SK-MEL-5 (cell line): ENCODE measurements at places on chromosomes 4 and X.

DNA sequence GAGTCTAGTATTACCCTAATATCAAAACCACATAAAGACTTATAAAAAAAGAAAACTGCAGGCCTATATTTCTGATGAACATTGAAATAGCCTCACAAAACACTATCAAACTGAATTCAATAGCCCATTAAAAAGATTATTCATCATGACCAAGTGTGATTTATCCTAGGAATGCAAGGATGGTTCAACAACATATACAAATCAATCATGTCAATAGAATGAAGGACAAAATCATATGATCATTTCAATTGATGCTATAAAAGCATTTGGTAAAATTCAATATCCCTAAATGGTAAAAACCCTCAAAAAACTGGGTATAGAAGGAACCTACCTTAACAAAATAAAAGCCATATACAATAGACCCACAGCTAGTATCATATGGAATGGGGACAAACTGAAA lies 797.9 kb upstream of the INTU start:
- no peak for DNase-seq

DNA sequence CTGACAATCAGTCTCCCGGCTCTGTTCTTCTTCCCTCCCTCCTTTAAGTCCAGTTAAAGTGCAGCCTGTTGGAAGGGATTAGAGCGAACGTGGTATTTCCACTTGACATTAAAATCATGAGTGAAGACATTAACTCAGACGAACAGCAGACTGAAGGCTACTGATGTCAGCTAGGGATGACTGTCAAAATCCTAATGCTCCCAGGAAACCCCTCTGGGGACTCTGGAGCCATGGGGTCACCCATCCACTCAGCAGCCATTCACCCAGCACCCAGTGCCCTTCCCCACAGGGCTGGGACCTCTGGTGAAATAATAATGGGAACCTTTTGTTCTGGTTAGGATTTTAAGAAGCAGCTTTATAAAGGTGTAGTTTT lies 113.9 kb downstream of the DRD5 start:
- DNase-seq, result no peak

- DNase-seq, result no peak
Observed at GRCh38 chr4:137660211-137660610, 127.9 kb upstream of the PCDH18 start.

DNA sequence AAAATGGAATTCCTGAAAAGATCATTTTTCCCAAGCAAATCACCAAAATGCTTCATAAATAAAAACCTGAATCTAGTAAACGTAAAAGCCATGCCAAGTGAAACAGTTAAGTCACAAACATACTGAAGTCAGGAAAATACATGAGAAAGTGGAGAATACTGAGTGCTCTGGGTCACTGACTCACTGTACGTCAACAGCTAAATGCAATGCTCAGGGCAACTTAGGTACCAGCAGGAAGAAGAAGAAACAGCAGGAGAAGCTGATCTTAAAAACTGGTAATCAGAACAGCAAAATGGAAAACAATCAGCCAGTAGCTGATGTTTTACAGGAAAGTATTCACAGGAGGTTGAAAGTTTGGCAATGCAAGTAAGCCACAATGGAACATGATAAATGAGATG lies 252.6 kb upstream of the ETNPPL start:
- no peak for DNase-seq

DNA sequence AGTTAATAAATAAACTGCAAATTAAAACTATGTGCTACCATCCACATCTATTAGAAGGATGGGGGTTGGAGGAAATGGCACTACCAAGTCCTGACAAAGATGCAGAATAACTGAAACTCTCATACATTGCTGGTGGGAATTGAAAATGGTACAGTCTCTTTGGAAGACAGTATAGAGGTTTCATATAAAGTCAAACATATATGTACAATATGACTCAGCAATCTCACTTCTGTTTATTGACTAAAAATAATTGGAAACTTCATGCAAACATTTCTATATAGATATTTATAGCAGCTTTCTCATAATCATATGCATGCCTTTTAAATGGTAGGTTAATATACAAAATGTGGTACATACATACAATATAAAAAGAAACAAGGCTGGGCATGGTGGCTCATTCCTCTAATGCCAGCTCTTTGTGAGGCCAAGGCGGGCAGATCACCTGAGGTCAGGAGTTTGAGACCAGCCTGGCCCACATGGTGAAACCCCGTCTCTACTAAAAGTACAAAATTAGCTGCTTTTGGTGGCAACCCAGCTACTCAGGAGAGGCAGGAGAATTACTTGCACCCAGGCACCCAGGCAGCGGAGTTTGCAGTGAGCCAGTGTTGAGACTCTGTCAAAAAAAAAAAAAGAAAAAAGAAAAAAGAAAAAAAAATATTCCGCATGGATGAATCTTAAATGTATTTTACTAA lies 225.0 kb upstream of the CXXC4 start:
- DNase-seq, result no peak

DNA sequence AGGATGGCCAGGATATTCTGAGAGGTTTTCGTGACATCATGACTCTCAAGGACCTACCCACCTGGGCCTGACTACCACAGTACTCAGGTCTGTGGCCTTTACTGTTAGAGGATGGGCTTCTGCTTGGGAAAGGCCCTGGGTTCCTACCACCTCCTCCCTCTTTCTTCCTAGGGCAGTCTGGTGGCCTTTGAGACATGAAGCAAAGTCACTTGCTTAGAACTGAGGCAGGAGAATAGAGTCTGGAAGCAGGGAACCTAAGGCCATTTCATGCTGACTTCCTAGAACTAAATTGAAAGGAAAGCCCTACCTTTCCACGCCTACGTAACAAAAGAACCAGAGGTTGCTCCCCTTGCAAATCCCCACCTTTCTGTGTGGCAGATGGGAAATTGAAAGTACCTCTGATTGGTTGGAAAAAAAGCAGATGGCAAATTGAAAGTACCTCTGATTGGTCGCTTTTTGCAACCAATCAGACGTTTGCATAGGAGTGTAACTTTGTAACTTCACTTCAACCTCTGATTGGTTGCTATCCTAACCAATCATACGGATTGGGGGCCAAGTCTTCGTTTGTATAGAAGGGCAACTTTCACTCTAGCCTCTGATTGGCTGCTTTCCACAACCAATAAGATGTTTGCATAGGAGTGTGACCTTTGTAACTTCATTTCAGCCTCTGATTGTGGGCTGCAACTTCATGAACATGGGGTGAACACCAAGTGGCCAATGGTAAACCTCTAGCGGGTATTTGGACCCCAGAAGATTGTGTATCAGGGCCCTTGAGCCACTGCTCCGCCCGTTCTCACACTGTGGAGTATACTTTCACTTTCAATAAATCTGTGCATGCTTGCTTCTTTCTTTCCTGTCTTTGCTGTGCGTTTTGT lies 9.9 kb upstream of the AKAP14 start:
- DNase-seq, result peak; percentile 44
